ENCODE measurements at places on chromosomes 1 and 21.

- DNase-seq, result no peak
Observed at GRCh38 chr1:159307346-159308020, 5.3 kb downstream of the FCER1A start.

GRCh38 chr1:147218606-147219005, 6.5 kb downstream of the FMO5 start:
- no peak for DNase-seq

- no peak for DNase-seq
Observed at GRCh38 chr1:224188286-224188685, 5.2 kb downstream of the DEGS1 start.

DNA sequence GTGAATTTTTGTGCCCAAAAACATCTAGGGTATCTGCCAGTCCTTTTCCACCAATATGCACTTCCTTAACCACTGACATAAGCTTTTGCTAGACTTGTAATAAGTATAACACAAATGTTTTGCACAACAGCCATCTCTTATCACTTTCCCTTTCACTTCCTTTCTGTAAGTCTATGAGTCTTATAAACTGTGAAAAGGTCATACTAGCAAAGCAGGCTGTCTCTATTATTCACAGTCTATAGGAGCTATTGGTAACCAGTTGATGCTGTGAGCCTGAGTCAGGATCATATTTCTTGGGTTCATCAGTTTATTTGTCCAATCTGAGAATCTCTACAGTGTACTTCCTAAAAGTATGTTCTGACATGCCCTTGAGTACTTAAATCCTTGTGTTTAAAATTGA, 172.6 kb downstream of the CHRM3 start:
- peak; percentile 69 for DNase-seq

DNA sequence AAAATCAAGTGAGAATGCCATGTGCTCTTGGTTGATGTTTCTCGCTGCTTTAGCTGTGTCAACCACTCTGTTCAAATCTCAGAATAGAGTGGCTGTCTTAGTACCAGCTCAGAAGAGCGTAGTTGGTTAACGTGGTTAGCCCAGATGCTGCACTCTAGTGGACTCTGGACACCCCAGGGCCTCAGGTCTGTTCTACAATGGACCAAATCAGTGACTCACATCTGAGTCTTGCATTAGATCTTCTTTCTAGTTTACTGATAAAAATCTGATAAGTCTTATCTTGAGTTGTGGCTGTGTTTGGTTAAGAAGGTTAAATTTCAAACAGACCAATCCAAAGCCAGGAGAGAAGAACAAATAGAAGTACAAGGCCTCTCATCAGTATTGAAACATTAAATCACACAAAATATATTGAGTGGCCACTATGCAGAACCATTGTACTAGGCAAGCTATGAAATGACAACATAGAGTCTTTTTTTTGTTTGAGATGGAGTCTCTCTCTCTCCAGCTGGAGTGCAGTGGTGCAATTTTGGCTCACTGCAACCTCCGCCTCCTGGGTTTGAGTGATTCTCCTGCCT, 104.1 kb downstream of the NR5A2 start:
- DNase-seq, result peak; percentile 43

DNA sequence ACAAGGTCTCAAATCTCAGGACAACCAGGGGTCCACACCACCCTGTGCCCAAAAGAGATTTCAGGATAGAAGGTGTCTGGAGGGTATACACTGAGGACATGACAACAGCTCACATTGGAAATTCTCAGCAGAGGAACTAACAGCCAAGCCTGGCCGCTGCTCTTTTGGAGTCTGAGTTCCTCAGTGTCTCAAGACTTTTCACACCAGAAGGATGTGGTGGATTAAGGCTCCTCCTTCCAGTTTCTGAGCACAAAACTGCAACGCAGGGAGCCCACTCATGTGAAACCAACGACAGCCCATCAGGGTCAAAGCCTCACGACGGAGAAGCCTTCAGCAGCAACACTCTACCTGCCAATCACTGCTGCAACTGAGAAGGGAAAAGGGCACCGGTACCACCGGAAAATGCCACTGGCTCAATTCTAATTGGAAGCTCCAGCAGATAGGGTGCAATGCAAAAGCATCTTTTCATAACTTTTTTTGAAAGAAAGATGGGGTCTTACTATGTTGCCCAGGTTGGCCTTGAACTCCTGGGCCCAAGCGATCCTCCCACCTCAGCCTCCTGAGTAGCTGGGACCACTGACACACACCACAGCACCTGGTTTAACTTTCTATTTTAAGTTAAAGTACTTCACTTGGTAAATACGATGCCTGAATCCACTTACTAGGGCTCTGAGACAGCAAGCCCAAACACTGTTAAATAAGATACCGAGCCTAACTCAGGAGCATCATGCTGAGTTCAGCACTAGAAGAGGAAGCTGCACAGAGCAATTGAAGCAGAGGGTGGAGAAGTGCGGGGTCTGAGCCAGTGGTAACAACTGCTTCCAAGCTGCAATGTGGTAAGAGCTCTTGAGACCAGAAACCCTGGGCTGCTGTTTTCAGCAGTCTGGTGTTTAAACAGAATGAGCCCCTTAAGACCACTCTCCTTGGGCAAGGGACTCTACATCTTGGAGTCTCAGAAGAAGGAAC, 7.8 kb downstream of the CAPZB start:
- no peak for DNase-seq

DNA sequence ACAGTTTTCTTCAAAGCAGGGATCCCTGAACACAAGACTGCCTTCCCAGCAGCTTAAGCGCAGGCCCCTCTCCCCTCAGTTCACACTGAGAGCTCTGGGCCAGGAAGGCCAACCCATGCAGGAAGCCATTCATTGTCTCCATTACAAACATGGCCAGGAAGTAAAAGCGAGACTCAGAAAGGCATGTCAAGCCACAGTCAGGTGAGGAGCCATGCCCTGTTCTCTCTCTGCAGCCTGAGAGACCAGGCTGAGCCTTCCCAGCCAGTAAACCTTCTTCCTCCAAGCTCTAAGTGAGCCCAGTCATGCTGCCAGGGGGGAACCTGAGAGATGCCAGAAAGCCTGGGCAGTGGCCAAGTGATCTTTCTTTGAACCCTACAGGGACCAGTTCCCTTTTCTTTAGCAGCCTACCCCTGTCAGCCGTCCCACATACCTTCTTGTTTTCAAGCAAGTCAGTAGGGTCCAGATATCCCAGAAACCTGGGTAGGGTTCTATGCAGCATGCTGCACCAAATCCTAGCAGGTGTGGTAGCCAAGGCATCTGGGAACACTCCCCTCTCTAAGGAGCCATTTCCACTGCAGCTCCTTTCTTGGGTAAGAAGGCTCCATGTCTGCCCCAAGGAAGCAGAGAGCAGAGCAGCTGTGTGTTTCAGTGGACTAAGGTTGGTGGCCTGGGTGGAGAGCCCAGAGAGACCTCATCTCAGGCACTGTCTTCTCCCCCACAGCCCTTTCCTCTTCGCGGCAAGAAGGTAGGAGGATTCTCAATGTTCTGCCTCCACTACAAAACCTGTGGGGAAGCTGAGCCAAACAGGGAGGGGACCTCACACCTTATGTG, 977 bp downstream of the TRAF3IP3 start:
- DNase-seq, result no peak

- DNase-seq, result peak; percentile 98
Observed at GRCh38 chr1:156502894-156503697, 2.5 kb upstream of the MEF2D start.

DNA sequence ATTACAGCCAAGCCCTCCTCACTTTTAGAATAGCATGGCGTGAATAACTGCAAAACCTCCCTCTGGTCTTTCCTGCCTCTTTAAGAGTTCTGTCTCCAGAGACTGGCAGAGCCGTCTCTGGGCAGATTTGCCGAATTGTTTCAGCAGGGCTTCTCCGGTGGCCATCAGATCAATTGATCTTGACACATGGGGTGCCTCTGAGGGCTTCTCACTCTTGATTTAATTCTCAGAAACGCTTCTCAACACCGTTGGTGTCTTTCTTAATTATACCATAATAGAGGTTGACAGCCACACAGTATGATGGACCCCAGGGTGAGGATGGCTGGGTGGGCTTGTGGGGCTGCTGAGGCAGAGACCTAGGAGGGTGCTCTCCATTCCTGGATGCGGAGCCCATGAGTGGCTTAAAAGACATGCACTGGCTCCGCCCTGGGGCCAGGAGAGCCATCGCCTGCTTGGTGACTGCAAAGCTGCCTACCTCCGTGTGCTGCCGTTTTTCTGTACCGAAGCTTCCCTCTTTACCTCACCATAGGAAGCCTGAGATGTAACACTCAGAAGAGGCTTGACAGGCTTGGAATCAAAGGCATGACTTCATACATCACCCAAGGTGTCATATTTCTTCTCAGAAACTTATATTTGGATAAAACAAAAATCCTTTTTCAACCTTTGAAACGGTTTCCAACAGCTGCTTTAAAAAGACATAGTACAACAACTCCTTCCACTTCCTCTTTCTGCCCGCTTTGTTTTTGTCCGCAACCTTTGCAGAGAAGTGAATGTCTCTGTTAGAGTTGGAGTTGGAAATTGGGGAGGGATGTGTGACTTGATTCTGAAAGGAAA, 82.9 kb downstream of the GALNT2 start:
- no peak for DNase-seq

Measured in PC-3 (cell line).